ENCODE measurements at places on chromosomes 13 and 19.

- no peak for DNase-seq
Observed at GRCh38 chr19:2083174-2083854, 12.8 kb downstream of the MOB3A start.

GRCh38 chr13:48165727-48166126 lies 67.3 kb upstream of the ITM2B start:
- DNase-seq: no peak

DNA sequence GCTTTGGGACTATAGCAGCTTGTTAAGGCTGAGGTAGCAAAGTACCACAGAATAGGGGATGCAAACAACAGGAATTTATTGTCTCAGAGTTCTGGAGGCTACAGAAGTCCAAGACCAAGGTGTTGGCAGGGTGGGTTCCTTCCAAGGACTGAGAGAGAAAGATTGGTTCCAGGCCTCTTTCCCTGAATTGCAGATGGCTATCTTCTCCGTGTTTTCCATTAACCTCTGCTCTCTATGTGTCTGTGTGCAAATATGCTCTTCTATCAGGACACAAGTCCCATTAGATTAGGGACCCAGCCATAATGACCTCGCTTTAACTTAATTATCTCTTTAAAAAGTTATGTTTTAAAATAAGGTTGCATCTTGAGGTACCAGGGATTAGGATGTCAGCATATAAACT lies 1732.9 kb upstream of the SLC10A2 start:
- no peak for DNase-seq

GRCh38 chr19:6340493-6341201 lies 7.2 kb upstream of the ACER1 start:
- no peak for DNase-seq

DNA sequence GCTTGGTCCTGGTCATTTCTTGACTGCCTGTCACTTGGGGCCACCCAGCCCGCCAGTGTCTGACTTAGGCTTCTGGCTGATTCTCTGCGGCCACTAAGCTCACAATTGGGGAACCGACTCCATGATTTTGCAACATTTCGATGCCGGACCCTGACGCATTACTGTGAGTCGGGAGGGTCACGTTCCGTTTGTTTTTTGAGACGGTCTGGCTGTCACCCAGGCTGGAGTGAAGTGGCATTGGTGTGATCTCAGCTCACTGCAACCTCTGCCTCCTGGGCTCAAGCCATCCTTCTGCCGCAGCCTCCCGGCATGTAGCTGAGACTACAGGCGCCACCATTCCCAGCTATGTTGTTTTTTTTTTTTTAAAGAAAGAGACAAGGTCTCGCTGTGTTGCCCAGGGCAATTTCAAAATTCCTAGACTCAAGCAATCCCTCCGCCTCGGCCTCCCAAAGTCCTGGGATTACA lies 3.2 kb upstream of the ADAT3 start:
- DNase-seq: peak; percentile 72

GRCh38 chr19:39430675-39431593 lies 4.8 kb downstream of the RPS16 start:
- DNase-seq: peak; percentile 49

Measured in thyroid gland (tissue), 4 donors.